RWPE2 (cell line): ENCODE measurements at places on chromosomes 13 and 19.

DNA sequence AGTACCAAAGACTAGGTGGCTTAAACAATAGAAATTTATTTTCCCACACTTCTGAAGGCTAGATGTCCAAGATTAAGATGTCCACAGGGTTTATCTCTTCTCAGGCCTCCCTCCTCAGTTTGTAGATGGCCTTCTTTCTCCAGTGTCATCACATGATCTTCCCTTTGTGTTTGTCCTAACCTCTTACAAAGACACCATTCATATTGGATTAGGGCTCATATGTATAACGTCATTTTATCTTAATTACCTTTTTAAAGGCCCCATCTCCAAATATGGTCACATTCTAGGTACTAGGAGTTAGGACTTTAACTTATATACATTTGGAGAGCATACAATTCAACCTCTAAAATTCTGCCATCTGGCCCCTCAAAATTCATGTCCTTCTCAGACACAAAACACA, 34.3 kb downstream of the N4BP2L2 start:
- DNase-seq = no peak

- no peak for DNase-seq
Observed at GRCh38 chr19:15448778-15449619, 757 bp downstream of the WIZ start.

GRCh38 chr19:48874303-48875135, 2.3 kb downstream of the PPP1R15A start:
- DNase-seq = no peak

- DNase-seq = no peak
Observed at GRCh38 chr13:53191091-53191490, 162.5 kb downstream of the OLFM4 start.

GRCh38 chr13:94328381-94329041, 151.0 kb downstream of the DCT start:
- no peak for DNase-seq
